ENCODE measurements at places on chromosomes 12 and 14.

DNA sequence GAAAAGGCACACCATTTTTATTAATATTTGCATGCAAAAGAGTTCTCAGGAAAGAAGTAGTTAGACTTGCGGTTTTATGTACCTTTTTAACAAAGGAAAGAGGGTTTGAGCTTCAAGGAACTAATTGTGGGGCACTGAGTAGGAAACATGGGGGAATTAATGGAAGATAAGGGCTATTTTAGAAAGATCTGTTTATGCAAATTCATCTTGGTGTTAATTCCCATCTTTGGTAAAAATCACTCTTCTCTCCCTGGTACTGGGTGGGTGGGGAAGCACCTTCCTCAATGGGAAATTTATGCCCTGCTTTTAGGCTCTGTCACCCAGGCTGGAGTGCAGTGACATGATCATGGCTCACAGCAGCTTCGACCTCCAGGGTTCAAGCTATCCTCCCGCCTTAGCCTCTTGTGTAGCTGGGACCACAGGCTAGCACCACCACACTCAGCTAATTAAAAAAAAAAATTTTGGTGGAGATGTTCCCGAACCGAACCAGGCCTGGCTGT, 30.1 kb upstream of the RESF1 start:
- no peak for DNase-seq

GRCh38 chr12:68559984-68560850, 50.5 kb upstream of the RAP1B start:
- no peak for DNase-seq

- DNase-seq: no peak
Measured at GRCh38 chr12:33602515-33602914, 162.9 kb upstream of the SYT10 start.

DNA sequence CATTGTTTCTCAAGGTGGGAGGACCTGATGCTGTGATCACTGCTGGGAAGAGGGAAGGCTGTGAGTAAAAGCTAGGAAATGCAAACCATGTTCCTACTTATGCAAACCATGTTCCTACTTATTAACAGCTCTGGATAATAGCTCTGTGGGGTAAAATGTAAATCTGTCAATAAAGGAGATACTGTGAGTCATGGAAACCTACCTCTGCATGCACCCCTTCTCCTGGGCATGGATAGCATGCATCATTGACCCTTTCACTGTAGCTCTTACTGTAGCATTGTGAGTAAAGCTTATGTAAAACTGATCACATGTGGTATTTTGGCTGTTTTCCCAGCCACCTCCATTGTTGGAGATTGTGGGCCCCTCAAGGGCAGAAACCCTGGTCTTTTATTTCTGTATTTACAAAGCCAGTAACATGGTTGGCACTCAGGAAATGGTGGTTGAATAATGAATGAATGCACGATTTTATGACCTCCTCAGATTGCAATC, 253.7 kb downstream of the GRIN2B start:
- DNase-seq: no peak

GRCh38 chr12:113231235-113232088, 10.2 kb downstream of the TPCN1 start:
- no peak for DNase-seq

DNA sequence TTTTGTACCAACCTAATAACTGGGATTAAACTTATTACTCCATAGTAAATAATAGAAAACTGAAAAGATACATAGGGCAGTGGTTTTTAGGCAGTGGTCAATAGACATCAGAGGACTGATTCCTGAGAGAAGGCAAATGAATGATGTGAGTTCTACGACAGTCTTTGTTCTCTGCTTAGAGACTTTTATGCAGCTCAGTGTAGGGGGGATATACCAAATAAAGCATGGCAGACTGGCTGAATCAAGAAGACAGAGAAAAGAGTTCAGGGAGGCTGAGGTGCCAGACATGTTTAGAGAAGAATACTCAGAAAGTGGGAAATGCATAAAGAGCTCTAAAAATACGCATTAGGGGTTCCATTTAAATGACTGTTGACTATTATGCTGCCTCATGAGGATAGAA, 320.8 kb upstream of the FAR2 start:
- no peak for DNase-seq

GRCh38 chr12:93977081-93977480, 171.3 kb upstream of the PLXNC1 start:
- no peak for DNase-seq

DNA sequence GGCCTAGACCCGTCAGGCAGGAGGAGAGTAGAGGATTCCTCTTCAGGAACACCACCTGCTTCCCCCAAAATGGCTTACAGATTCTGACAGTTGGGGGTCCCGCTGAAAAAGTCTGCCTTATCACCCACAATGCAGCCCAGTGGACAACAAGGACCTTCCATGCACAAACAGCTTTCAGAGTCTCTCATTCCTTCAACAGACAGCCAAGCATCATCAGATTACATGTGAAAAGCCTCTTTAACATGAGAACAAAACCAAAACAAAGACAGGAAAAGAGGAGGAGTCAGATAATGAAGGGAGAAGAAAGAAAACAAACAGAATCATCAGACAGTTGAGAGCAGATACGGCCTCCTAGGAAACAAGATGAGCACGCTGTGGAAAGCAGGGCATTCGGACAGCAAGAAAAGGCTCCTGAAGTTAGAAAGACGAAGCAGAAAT, 18.3 kb downstream of the KCTD10 start:
- DNase-seq: no peak

DNA sequence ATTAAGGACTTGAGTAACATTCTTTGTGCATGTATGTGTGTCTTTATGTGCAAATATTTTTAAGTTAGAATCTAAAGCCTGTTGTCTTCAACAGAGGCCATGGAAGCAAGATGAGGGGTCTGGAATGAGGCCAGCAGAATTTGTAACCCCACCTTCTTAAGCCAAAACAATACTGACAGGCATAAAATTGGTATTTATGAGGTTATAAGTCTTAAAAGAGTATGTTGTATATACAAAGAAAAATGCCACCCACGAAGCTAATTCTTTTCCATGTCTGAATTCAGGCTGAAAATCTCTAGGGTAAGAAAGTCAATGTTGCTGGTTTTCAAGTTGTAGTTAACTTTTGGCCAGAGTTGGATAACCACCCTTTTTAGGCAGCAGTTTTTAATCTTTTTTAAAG, 86.2 kb upstream of the TMTC1 start:
- no peak for DNase-seq

DNA sequence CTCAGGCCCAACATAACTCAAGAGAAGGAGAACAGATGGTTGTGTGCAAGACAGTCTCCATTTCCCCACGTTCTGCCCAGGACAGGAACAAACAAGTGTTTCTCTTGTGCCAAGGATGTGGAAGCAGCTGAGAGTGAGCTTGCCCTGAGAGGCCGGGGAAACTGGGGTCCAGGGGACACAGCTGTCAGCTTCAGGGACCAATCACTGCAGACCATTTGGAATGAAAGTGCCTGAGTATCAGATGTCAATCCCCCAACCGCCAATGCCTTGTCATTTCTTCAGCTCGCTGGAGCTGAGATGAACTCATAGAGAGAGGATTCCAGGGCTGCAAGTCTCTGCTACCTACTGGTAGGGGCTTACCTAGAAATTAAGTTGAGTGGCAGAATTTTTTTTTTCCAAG, 71.9 kb upstream of the METAP2 start:
- DNase-seq: no peak

- DNase-seq: no peak
Measured at GRCh38 chr12:131551675-131552491, 159.0 kb upstream of the SFSWAP start.
